ENCODE measurements at places on chromosomes 12 and 14.

DNA sequence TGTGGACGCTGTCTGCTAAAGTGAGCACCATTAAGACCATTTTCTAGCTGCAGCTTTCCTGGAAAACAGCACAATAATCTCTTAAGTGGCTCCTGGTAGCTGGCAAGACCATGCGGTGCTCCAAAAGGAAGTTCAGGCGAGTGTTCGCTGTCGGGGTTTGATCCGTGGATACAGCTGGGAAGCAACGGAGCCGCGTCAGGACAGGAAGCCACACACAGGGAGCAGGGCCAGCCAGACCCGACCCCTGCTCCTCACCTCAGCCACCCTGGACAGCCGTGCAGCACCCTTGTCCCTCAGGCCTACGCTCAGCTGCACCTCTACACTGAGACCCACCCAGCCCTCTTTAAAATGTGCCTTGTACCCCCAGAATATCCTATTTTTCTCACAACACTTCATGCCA, 19.4 kb downstream of the ZFYVE21 start:
- H3K27ac ChIP-seq, result no peak overlapping the region
- H3K4me1 ChIP-seq, result no peaks in the 10 kb centered on the region
- peaks cover 12% of the 10 kb centered on the region for H3K36me3 ChIP-seq

DNA sequence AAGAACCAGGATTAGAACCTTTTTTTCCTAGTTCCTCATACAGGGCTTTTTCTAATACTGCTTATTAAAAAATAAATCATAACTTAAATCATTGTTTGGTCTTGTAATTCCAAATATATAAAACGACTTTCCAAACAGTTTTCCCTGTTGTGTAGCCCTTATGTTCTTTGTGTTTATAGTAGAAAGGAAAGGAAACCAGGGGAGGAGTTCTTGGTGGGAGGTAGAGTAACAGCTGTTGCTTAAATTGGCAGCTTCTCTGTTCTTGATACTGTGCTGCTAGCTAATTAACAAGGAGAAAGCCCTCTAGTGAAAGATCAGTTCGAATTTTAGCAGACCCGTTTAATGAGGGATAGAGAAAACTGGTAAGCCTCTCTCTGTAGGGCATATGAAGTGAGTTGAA, 15.0 kb downstream of the SRP54 start:
- no peaks in the 10 kb centered on the region for H3K27me3 ChIP-seq
- no peak overlapping the region for H3K27ac ChIP-seq
- no peaks in the 10 kb centered on the region for H3K4me1 ChIP-seq

DNA sequence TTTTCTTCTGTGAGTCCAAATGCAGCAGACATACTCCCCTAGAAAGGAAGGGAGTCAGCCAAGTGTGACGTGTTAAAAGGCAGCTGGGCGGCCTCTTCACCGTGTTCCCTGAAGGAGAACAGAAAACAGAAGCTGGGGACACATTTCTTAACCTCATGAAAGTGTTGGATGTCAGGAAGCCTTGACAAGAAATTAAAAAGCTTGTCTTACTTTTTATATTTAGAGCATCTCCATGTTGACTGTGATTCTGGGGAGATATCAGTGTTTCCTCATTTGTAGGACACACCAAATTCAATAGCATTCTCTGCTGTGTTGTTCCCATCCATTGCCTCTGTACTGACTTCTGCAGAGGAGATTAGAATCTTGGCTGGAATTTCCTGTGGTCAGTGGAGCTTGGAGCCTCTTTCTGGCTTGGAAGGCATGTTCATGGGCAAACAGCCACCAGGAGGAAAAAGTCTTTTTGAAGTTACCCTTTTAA, 93.7 kb downstream of the RMST start:
- no peaks in the 10 kb centered on the region for H3K4me1 ChIP-seq
- no peaks in the 10 kb centered on the region for H3K36me3 ChIP-seq
- H3K4me3 ChIP-seq, result no peak overlapping the region
- no peak for DNase-seq
- no peak overlapping the region for H3K27ac ChIP-seq
- no peaks in the 10 kb centered on the region for H3K27me3 ChIP-seq

DNA sequence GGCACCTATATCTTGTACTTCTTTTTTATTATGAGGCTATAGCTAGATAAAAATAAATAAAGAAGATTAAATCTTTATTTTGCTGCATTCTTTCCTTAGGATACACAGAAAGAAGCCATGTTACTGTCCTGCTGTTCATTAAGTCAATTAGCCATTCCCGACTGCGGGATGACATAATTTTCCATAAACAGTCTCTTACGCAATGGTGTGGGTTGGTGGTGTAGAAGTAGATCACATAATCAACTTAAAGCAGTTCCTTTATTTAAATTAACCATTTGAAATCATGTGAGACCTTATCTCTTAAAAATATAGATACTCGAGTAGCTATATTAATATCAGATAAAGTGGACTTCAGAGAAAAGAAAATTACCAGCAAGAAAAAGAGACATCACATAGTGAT, 40.2 kb downstream of the TAOK3 start:
- H3K27ac ChIP-seq, result no peak overlapping the region
- no peak for DNase-seq
- no peaks in the 10 kb centered on the region for H3K36me3 ChIP-seq
- no peaks in the 10 kb centered on the region for H3K27me3 ChIP-seq
- no peak overlapping the region for H3K4me3 ChIP-seq
- H3K4me1 ChIP-seq, result no peaks in the 10 kb centered on the region

DNA sequence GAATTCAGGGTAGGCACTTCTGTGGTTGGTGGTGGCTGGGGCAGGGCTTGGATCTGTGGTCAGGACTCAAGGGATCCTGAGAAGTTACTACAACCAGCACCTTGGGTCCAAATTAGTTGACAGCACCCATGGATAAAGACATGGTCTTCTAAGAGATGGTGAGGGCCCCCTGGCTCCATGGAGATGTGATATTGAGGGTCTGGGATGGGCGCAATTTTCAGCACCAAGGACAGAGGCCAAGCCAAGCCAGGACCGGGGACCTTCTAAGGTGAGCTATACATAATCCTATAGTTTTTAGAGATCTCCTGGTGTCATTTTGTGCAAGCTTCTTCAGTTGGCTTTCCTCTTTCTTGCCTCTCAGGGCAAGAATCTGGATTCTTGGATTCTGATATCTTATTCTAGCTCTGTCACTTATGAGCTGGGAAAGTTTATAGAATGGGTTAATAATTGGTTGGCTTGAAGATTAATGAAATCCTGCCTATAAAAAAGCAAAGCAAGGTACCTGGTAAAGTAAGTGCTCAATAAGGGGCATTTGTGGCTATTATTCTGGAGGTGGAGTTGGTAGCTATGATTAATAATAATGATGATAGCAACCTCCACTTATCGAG, 130.1 kb upstream of the LHX5 start:
- DNase-seq, result no peak
- no peaks in the 10 kb centered on the region for H3K36me3 ChIP-seq
- no peak overlapping the region for H3K4me3 ChIP-seq
